Stimulated activated CD8-positive, alpha-beta memory T cell treated with anti-CD3 and anti-CD28 coated beads, Interleukin-4, amount 100 ng/mL, for 24 hours (primary cell): ENCODE measurements at places on chromosomes 3 and 15.

DNA sequence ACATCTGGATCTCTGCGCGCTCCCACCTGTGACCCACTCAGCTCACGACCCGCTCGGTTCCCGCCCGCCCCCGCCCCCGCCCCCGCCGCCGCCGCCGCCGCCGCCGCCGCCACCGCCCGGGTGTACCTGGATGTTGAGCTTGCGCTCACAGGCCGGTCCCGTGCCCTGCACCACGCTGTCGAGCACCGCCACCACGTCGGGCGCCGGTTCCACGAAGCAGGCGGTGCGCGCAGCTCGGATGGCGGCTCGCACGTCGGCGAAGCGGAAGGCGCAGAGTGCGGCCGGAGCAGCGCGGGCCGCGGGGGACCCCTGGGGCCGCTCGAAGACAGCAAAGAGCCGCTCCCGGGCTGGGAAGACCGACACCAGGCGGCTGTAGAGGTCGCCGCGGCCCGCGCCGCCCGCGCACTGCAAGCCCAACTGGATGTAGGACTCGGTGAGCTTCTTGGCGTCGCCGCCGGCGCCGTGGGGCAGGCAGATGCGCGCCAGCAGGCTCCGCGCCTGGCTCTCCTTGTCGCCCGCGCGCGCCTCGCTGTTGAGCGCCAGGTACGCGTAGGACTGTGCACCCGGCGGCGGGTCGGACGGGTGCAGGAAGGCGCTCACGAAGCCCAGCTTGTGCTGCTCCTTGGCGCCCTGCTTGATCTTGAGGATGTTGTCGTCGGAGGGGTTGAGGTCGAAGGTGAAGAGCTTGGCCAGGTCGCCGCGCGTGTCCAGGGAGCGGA is 1.1 kb downstream of the PLXND1 start:
- no peak for DNase-seq

- DNase-seq, result no peak
These were observed 99.8 kb downstream of the MYH15 start for GRCh38 chr3:108410531-108410984.

DNA sequence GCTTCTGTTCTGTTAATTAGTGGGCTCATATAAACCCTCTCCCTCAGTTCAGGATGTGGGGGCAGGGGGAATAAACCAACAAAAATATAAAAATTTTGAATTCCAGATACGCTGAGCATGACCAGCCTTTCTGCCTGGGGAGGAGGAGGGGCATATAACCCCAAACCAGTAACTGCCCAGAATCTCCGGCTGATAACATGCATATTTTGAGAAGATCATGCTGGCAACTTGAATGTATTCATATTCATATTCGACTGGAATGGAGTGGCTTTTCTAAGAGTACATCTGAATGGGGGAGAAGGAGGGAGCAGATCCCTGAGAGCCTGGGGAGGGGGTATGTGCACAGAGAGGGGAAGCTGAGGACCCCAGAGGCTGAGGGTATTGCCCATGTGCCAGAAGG is 54.5 kb upstream of the LCTL start:
- no peak for DNase-seq

DNA sequence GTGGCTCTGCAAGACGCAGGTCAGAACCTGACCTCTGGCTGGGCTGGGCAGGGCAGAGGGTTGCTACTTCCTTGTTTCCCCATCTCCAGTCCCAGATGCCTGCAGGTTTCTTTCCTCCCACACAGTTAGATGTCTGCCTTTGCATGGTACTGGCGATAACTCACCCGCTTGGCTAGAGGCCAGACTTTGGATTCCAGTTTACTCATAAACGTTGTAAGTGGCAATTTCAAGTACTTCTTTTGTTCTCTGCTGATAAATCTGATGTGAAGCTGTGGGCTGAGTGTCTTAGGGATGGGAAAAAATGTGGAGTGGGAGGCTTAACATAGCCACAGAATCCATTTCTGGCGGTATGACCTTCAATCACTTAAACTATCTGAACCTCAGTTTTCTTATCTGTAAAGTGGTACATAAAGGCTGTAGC is 194.2 kb downstream of the EBLN2 start:
- DNase-seq, result no peak

- peak; percentile 2 for DNase-seq
These were observed 52.4 kb upstream of the RGMA start for GRCh38 chr15:93141371-93141794.

DNA sequence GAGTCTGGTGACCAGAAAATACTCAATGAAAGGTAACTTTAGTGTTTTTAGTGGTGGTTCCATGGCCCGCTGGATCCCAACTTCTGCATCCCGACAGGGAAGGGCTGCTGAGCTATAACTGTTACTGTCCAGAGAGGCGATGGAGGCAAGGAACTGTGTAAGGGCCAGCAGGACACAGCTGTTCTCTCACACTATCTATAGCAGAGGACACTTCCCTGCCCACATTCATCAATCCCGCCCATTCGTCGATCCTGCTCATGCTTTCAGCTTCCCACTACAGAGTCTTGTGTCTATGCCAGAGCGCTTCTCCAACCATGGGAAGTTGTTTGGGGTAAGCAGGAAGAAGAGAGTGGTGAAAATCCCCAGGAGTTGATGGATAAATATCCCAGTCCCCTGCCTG is 8.4 kb downstream of the COLQ start:
- DNase-seq, result no peak

DNA sequence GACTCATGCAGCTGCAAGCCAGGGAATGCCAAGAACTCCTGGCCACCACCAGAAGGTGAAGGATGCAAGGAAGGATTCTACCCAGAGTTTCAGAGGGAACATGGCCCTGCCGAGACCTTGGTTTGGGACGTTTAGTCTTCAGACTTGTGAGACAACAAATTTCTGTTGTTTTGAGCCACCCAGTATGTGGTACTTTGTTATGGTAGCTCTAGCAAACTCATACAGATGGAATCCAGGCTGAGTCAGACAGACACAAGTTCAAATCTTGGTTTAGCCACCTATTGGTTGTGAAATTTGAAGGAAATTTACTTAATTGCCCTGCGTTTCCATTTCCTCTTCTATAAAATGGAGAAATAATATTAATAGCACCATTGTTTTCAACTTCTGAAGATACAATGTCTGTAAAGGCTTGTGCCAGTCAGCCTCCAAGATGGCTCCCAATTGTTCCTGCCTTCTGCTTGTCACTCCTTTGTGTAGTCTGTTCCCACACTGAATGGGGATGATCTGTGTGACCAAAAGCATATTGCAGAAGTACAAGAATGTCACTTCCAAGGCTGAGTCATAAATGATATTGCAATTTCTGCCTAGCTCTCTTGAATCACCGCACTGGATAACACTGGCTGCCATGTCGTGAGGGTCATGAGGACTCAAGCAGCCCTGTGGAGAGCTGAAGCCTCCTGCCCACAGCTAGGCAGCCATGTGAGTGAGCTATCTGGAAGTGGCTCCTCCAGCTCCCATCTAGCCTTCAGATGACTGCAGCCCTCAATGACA is 223.5 kb upstream of the PROK2 start:
- no peak for DNase-seq

GRCh38 chr3:48881652-48882114 is 17.0 kb downstream of the SLC25A20 start:
- no peak for DNase-seq

DNA sequence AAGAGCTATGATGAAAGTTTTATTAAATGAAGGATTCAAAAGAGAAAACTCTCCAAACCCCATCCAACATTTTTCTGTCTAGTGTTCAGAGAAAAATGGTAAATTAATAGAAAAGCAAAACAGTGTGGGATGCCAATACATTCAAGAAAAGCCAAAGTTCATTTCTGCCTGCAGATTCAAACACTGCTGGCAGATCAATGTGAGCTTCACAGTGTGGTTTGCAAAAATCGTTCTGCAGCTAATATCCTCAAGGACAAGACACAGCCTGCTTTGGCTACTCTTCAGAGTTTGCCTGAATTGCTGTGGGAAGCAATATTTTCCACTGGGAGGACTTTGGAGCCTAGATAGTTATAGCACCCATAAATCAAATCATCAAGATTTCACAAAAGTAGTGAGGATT is 619.9 kb upstream of the SUCLG2 start:
- no peak for DNase-seq

- DNase-seq, result no peak
These were observed 55.9 kb upstream of the KLF13 start for GRCh38 chr15:31270767-31271166.

GRCh38 chr3:46383951-46384330 is 13.2 kb downstream of the CCR5 start:
- no peak for DNase-seq

GRCh38 chr3:4476496-4476895 is 9.4 kb upstream of the SUMF1 start:
- DNase-seq, result no peak

DNA sequence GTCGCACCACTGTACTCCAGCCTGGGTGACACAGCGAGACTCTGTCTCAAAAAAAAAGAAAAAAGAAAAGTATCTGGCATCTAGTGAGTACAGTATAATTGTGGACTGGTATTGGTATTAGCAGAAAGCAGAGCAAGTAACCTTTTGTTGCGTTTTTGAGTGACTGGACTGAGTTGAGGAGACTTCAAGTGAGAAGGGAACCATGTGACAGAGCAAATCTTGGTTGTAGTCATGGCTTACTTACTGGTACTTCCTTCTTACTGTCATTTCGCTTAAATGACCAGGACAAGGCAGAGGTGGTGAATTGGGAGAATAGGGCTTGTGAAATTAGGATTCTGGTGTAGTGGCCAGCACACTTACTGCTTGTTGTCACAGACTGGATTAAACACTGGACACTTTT is 20.6 kb downstream of the RTF1 start:
- no peak for DNase-seq

- DNase-seq, result no peak
These were observed 11.9 kb downstream of the RTP3 start for GRCh38 chr3:46509661-46510187.

DNA sequence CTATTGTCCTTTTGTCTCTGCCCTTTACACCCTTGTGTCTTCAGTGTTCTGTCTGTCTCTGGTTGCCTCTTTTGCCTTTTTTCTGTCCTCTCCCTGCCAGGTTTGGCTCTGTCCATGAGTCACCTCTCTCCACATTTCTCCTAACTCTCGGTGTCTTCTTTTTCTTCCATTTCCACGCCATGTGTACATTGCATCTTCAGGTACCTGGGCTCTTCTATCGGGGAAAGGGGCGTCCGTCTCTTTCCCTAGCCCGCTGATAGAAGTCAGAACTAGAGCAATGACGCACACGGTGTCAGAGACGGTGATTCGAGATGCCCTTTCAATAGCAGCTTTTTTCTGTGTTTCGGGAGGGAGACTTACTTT is 641 bp downstream of the OPA1 start:
- DNase-seq, result no peak

DNA sequence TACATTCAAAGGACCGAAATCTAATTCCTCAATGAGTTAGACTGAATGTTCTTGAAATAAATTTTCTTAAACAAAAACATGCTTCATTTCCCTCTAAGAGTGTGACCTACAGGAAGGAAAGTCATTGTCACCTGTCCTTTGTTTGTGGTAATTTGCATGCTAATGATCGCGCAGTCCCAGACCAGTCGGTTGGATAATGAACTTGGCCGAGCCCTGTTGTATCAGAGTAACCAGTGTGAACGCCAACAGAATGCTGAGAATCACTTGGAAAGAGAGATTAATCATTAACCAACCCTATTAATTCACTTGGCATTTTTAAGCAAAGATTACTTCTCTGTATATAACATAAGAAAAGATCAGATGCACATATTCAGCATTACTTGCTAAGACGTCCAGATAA is 8.1 kb upstream of the ARNT2 start:
- no peak for DNase-seq

DNA sequence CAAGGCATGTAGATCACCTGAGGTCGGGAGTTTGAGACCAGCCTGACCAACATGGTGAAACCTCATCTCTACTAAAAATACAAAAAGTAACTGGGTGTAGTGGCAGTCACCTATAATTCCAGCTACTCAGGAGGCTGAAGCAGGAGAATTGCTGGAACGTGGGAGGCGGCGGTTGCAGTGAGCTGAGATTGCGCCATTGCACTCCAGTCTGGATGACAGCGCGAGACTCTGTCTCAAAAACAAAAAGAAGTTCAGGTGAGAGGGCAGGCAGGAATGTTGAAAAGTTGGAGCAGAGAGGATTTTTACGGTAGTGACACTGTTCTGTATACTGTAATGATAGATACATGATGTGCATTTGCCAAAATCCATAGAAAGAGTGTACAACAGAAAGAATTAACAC is 31.7 kb downstream of the GXYLT2 start:
- DNase-seq, result no peak

- DNase-seq, result no peak
These were observed 259.7 kb upstream of the TLE3 start for GRCh38 chr15:70357453-70357852.

DNA sequence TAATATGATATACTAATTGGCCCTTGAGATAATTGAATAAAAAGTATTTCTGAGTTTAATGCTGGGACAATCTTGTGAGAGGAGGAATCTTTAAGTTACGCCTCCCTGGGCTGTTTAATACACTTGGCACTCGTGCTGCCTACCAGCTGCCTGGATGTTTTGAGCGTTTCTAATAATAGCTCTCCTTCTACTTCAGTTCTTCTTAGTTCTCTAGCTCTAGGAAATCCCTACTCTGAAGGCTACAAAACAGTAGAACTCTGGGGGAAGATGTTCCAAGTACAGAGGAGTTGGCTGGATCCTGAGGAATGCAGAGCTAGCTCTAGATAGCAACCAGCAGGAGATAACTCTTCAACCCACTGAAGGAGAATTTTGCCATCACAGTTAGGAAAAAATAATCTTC is 3.5 kb downstream of the NAALADL2 start:
- DNase-seq, result no peak

DNA sequence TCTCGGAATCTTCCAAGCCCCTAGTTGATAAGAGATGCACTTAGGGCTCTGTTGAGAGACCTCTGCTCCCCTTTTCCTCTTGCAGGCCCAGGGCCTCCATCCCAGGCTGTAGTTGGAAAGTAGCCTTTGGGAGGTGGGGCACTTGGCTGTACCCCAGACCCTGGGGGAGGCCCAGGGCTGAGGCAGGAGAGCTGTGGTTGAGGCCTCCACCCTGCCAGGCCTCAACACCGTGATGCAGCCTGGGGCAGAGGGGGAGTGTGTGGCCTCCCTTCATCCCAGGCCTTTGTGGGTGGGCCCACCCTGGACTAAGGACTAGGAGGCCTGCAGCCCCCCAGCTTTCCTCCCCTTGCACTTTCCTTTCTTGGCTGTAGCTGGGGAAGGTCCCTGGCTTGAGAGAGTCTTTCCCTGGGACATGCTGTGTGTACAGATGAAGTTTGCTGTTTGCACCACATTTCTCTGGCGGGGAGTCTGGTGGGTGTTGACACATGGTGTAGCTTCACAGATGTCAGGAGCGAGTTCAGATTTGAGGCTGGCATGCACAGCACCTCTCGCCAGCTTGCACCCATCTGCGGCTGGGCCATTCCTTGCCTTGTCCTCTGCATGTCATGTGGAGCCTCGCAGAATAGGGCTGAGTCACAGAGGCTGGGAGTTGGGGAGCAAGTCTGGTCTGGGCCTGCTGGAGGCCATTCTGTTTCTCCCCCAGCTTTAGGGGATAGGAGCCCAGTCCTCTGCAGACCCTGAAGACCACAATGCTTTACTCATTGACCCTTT is 13.7 kb downstream of the PLEKHO2 start:
- no peak for DNase-seq

GRCh38 chr15:74724570-74725224 is 631 bp downstream of the CYP1A1 start:
- DNase-seq, result no peak
